Gastrocnemius medialis (tissue), 4 donors: ENCODE measurements at places on chromosomes 4 and X.

GRCh38 chrX:154049209-154050112 is 29.8 kb upstream of the IRAK1 start:
- DNase-seq, result peak; percentile 84

- DNase-seq, result no peak
These were observed 5.2 kb downstream of the LDB2 start for GRCh38 chr4:16893141-16893651.

DNA sequence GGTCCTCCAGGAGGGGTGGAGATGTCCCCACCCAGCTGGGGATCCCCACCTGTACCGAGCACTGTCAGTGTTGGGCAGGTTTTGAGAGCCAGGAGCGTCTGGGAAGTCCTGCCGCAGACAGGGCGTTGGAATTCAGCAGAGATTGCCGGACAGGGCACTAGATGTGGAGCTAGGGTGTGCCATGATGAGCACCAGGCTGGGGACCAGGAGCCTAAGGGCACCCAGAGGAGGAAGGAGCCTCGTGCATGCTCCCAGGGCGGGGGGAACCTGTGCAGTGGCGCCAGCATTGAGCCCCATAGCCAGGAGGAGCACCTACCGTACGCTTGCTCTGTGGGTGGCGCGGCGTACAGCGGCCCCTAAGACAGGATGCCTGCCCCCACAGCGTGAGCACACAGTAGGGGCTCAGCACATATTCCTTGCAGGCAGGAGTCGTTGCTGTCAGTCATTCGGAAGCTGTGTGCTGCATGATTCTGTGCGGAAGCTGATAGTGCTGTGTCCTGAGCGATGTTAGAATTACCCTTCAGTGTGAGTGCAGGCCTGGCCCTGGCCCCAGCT is 18.8 kb upstream of the TADA2B start:
- DNase-seq, result no peak

- no peak for DNase-seq
These were observed 1827.0 kb downstream of the C4orf33 start for GRCh38 chr4:130922955-130923354.

DNA sequence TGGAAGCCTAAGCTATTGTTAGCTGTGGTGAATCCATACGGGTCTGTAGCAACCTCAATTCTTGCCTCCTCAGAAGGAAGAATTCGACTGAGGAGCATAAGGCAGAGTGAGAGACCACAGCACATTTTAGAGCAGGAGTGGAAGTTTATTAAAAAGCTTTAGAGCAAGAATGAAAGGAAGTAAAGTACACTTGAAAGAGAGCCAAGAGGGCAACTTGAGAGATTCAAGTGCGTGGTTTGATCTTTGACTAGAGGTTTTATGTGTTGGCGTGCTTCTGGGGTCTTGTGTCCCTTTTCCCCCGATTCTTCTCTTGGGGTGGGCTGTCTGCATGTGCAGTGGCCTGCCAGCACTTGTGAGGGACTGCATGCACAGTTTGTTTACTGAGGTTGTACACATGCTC is 880.6 kb upstream of the INTU start:
- DNase-seq, result no peak

DNA sequence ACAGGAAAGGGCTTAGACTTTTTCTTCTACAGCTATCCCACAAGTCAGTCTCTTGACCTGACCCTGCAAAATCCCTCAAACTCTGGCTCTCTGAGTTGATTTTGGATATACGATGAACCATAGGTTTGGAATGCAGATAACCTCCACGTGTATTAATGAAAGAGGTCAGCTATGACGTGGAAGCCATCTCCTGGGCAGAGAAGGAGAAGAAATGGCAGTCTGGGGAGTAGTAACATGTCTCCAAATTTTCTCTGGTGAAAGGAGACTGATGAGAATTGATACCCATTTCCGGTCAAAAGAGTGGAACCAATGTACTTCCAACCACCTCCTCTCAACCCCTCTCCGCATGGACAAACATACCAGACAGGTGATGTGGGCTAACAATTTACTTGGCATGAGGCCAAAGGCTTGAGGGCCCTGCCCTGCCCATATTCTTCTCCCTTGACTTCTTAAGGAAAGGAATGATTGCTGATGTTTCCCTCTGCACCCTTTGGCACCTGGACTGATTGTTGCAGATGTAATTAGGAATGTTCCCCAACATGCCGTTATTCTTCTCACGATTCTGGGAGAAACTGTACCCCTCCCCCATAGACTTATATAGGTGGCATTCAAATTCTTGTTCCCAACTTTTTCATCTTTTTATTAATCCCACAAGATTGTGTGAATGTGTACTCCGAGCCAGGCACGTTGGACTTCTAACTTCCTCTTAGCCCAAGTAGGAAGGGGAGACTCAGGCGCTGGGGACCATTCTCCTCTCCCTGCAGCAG is 580 bp upstream of the PLS3 start:
- DNase-seq, result no peak

DNA sequence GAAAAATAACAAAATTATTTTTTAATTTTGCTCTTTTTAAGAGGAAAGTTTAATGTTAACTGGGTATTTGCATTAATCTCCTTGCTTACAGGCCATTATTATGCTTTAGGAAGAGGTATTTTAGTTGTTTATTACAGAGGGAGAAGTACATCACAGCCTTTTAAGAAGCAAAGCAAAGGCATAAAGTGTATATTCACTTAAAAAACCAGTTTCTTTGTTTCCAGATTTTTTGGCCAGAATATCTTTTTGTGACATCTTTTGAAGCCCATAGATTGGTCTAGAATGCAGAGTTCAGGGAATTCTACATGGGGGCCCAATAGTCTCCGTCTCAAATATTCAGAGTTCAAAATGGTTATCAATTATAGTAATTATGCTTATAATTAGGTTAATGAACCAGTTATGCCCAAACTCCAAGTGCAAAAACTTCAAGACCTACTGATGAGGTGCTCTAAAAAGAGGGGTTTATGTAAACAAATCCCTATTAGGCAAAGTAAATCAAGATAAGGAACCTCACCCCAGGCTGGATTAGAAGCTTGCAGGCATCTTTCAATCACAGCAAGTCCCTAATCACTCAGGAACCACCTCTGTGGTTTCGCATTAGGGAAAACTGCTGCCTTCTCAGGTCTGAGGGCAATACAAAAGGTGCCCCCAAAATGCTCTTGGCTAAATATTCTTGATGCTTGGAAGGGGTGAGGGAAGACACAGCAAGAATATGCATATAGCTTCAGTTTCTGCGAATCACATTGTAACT is 1.4 kb downstream of the CXXC4 start:
- DNase-seq, result no peak

GRCh38 chr4:180538384-180539057 is 1704.7 kb upstream of the TENM3 start:
- DNase-seq, result no peak
